PC-9 (cell line): ENCODE measurements at places on chromosomes 6 and 20. TPM values are rescaled to one million over a fixed set of nuclear protein-coding genes. Genes with fewer than 3 reads are reported as not detected.

GRCh38 chr6:67689329-67689728 is 945.8 kb upstream of the ADGRB3 start:
- DNase-seq, result no peak

The KIF16B gene
- total RNA-seq, result 15.1 and 17.6 TPM in 2 replicates

GRCh38 chr20:9884666-9885065 is 45.8 kb upstream of the PAK5 start:
- no peak for DNase-seq

The PXDC1 gene
- total RNA-seq, result 29.3 and 30.8 TPM in 2 replicates

DNA sequence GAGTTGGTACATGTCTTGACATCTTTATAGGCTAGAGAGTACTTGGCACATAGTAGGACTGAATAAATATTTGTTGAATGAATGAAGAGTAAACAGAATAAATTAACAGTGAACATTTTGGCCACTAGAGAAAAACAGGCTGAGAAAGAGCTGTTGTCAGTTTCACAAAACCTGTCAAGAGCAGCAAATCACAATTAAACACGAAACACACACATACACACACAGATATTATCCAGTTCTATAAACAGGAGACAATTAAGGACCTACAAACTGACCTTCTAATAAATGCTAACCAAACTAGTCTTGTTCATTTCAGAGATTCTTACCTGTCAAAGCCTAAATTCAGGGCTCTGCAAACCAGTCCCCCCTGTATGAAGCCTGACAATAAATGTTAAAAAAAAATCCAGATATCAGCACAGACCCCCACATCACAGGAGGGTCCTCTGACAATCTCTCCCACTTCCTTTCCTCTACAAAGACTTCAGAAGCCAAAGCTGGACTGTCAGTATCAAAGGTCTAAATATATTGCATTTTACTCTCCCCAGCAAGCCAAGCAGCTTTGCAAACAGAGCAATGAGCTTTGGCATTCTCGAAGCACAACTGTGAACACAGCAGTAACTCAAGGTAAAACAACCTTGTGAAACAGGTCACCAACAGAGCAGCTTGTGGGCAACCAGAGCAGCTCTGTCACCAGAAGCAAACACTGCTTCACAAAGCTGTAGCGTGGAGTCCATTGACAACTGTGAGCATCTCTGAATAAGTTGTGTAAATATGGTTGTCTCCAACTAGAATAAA is 229.9 kb downstream of the TBXT start:
- no peak for DNase-seq

GRCh38 chr6:119479860-119480655 is 130.5 kb upstream of the MAN1A1 start:
- DNase-seq, result no peak

GRCh38 chr6:4426968-4427367 is 291.6 kb upstream of the ECI2 start:
- no peak for DNase-seq

The GPR6 gene
- not detected in 2 replicates for total RNA-seq
